LoVo (cell line): ENCODE measurements at places on chromosomes 1 and 21.

- DNase-seq = no peak
Measured at GRCh38 chr1:165543532-165544438, at the start of gene LRRC52. TSS of gene LRRC52 (plus strand) at chr1:165544000. CDS start at chr1:165544297, 297 bp downstream.

GRCh38 chr1:75999034-75999433 is 66.8 kb upstream of the ASB17 start:
- no peak for DNase-seq

- peak; percentile 41 for DNase-seq
Measured at GRCh38 chr1:28668956-28669723, 556 bp downstream of the GMEB1 start.

GRCh38 chr1:74429580-74429979 is 82.8 kb downstream of the LRRC53 start:
- DNase-seq = no peak

DNA sequence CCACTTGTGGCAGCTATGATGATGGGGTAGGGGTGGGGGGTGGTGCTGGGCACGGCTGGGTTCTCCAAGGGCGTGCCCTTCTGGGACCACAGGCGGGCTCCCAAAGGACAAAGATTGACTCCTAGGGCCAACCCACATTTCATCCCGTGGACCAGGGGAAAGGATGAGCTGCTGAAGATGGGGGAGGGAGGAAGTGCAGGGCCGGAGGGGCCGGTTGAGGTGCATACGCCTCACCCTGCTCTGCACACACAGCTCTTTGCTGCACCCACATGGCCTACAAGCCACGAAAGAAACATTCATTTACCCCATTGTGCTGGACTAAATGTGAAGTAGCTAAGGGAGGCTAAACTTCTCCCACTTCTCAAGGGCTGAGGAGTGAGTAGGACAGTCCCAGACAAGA is 34.2 kb upstream of the GNPAT start:
- DNase-seq = no peak

DNA sequence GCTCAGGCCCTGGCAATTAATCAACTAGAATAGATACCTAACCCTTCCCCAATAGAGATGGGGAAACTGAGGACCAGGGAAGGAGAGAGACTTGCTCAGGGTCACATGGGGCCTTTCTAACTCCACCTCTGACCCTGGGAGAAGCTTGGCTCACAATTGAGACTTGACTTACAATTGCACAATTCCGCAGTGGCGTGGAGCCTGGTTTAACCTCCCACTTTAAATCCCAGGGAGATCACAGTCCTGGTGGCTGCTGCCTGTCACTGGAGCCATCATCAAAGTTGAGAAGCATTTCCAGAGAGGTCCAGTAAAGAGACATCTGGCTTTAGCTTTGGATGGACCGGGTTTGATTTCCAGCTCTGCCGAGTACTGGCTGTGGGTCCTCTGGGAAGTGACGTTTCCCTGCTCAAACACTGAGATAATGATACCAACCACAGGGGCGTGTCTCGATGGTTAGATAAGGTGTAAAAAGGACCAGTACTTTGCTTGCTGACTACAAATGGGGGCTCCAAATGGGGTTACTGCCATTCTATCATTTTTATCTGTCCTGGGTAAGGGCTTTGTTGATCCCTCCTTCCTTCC is 39.3 kb downstream of the TRIM62 start:
- DNase-seq = no peak

- no peak for DNase-seq
Measured at GRCh38 chr1:29121516-29121935, 2.2 kb downstream of the TMEM200B start.

GRCh38 chr1:213585959-213586586 is 401.7 kb upstream of the PROX1 start:
- no peak for DNase-seq

DNA sequence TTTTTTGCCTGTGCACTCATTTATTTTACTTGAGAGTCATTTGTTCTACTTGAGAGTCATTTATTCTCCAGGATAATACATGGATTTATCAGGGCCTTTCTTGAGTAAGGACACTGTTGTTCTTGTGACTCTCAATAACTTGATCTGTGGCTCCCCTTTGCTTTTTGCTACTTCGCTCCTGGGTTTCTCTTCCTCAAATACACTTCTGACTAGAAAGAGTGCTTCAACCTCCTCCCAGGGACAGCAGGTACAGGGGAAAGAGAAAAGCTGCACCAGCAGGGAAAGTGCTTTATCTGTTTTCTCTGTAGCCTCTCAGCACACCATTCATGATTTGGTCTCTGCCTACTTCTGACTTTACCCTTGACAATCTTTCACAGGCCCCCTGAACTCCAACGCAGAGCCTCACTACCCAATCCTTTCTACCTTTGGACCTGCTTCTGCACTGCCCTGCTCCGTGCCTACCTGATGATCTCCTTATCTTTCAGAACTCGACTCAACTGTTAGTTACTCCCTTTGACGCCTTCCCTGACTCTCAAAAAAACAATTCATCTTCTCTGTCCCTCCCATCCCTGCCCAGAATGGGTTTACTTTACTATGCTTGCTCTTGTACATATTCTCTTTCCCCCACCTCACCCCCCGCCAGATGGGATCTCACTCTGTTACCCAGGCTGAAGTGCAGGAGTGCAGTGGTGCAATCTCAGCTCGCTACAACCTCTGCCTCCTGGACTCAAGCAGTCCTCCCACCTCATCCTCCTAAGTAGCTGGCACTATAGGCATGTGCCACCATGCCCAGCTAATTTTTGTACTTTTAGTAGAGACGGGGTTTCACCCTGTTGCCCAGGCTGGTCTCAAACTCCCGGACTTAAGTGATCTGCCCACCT is 15.6 kb upstream of the PIGM start:
- DNase-seq = no peak

GRCh38 chr21:44801468-44802395 is at the start of gene UBE2G2:
TSS of gene UBE2G2 (minus strand) at chr21:44801820. CDS start at chr21:44801748, 72 bp downstream.
- DNase-seq = peak; percentile 88

DNA sequence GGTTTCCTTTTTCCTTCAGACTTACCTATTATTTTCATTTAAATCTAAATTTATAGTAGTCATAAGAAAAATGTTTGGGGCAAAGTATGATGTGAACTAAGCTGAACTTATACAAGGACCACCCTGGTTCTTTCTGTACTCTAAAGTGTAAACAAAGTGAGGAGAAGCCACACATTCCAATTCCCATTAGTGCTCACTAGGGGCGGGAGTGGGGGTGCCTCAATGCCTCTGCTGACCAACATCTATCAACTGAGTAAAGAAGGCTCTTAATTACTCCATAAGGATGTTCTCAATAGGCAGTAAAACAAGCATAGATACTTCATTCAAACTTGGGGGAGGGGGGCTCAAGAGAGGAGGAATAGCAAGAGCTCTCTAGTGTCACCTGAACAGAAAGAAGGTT is 151.7 kb downstream of the CDC42BPA start:
- DNase-seq = no peak

DNA sequence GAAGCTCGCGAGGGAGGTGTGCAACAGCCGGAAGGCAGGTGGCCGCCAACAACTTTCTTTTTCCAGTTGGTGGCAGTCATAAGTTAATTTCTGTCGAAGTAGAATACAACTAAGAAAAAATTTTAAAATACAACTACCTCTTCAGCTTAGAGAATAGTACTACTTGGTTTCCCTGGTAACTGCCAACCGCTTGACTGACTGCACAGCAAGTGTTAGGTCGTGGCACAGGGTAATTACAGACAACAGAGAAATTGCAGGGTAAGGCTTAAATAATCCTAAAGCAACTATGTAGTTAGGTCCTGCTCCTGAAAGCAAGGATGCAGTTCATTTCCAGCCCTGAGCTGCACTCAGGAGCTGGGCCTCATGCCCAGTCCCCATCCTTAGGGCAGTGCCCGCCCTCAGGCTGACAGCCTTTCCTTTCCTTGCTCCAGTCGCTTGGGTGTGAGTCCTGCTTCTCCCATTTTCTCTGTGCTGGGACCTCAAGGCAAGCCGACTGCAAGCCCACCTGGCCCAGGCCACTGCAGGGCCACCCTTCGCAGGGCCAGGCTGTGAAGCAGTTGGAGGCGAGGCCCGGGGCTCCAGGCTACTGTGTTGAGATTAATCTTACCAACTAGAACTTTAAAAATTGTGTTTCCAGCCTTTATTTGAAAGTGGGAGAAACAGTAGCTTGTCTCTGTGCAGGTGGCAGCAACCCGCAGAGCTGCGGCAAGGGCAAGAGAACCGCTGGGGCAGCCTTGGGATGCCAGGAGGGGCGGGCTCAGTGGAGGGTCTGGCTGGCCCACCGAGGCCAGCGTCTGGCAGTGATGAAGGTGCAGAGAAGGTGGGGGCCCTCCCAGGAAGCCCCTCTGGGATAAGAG is 148.3 kb downstream of the PCBP3 start:
- DNase-seq = no peak

- no peak for DNase-seq
Measured at GRCh38 chr1:40059338-40059959, 18.9 kb downstream of the CAP1 start.

GRCh38 chr1:85225624-85226380 is 25.0 kb upstream of the SYDE2 start:
- no peak for DNase-seq

GRCh38 chr21:36927719-36928117 is 38.8 kb downstream of the HLCS start:
- peak; percentile 66 for DNase-seq

- no peak for DNase-seq
Measured at GRCh38 chr21:20570824-20571232, 427.4 kb upstream of the NCAM2 start.

GRCh38 chr1:87505391-87505983 is 176.8 kb downstream of the LMO4 start:
- no peak for DNase-seq

DNA sequence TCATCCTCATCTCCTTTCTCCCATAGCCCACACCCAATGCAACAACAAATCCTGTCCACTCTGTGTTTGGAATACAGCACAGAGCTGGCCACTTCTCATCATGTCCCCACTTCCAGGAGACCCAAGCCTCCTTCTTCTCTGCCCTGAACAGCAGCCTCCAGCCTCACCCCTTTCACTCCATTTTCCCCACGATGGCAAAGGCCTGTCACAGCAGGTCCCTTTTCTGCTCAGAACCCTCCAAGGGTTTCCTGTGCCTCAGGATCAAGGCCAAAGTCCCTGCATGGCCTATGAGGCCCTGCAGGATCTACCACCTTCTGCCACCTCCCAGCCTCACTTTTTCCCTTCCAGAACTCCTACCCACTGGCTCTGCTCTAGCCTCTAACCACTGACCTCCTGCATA is 78.5 kb downstream of the CSMD2 start:
- no peak for DNase-seq

- no peak for DNase-seq
Measured at GRCh38 chr21:31260790-31261189, 83.3 kb downstream of the TIAM1 start.

GRCh38 chr1:220213382-220213983 is 58.8 kb downstream of the RAB3GAP2 start:
- no peak for DNase-seq

DNA sequence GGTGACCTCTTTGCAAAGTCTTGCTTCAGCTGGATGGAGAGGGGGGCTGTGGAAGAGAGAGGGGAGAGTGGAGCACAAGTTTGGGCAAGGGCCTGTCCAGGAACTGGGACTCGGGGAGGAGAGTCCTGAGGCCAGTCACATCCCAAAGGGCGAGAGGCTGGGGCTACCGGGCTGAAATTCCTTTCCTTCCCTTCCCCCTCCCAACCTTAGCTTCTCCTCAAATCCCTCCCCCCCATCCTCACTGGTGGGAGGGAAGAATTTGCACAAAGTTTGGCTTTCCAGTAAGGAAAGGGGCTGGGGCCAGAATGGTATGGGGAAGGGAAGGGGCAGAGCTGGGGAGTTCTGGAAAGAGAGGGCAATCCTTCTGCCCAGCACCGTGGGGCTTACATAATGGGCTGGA is 854 bp downstream of the CNTN2 start:
- DNase-seq = no peak

DNA sequence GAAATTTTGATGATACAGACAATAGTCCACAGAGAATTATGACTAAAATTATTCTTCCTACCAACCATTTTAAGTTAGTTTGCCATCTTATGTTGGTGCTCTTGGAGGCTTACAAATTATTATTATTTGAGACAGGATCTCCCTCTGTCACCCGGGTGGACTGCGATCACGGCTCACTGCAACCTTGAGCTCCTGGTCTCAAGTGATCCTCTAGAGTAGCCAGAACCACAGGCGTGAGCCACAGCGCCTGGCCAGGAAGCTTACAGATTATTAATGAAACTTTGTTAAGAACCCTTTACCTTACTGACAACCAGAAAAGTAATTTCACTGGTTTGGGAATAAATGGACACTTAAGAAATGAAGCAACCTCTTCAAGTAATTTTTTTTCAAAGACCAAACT is 8.0 kb upstream of the DNAJB4 start:
- DNase-seq = no peak

GRCh38 chr1:198499588-198499987 is 40.9 kb downstream of the ATP6V1G3 start:
- no peak for DNase-seq

DNA sequence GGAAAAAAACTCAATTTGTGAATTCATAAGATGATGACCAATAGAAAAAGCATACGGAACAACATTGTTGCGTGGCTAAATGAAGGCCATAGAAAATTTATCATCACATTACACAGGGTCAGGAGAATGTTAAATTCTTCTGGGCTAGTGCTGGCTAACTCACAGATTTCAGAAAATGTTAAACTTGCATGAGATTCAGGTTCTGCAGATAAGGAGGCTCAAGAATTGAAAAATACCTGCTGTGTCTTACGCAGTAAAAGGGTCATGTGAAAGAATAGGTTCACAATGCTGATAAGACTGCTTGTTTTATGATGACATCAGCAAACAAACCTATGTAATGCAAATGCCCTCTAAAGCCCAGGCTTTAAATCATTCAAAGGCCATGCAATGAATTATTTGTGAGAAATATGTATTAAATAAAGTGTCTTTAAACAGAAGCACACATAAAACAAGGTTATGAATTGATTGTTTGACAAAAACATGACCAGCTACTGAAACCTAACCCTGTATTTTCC is 378.8 kb downstream of the USP25 start:
- DNase-seq = no peak
